ENCODE measurements at places on chromosomes 16 and 17.

- peak; percentile 33 for DNase-seq
Observed at GRCh38 chr17:27315796-27316465, 22.0 kb downstream of the WSB1 start.

- DNase-seq = no peak
Observed at GRCh38 chr16:89281189-89281577, 63.7 kb downstream of the ZNF778 start.

DNA sequence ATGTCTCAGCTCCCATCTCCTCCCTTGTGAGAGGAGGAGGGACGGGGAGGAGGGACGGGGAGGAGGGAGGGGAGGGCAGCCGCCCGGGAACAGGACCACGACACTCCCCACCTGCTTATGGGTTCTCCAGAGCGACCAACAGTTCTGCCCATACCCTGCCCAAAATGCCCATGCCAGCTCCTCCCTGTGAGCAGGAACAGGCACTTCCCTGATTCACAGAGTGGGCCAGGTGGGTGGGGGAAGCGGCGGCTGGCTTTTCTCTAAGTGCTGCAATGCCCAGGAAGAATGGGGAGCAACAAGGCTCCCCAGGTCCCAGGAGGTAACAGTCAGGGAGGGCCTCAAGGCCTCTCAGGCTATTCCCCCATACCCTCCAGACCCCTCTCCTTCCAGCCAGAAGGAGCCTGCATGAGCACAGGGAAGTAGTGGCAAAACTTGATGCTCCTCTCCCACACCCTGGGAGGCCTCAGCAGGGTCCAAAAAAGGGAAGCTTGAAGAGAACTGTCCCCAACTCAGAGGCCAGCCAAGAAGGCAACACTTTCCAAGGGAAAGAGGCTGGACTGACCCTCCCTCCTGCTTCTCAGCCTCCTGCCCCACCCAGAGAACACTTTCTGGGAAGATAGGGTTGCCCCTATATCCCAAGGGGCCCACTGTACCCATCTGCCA, 53.8 kb downstream of the MYO18A start:
- peak; percentile 28 for DNase-seq

DNA sequence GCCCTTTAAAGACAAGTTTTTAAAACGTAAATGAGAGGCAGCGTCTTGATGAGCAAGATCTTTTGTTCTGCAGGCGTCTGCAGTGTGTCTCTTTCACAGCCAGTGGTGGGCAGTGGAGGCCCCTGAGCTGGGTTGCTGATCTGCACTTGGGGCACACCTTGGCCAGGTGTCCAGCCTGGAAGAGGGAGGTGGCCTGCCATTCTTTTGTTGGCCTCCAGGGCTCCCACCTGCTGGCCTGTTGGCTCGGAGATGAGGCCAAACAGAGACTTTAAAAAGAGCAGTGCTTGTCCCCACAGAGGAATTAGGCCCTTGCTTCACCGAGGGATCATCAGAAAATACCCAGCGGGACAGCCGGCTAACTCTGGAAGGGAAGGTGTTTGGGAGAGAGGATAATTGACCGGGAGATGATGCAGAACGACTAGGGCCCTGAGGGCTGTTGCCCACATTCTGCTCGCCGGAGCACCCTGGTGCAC, 145.9 kb upstream of the PLCG2 start:
- DNase-seq = no peak

- DNase-seq = no peak
Observed at GRCh38 chr17:8185582-8186445, 4.2 kb downstream of the BORCS6 start.

DNA sequence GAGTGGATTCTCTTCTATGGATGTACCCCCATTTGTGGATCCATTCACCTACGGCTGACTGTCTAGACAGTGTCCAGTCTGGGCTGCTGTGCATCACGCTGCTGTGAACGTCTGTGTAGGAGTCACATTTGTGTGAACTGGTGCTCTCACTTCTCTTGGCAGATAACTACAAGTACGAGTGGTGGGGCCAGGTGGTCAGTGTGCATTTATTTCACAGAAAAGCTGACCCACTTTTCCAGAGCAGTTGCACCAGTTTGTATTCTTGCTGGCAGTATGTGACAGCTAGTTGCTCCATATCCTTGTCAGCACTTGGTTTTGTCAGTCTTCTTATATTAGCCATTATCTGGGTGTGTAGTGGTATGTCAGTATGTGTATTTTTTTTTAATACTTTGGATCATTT, 28.4 kb downstream of the FOXK2 start:
- DNase-seq = no peak

GRCh38 chr16:367333-367903, 2.9 kb downstream of the MRPL28 start:
- DNase-seq = no peak

DNA sequence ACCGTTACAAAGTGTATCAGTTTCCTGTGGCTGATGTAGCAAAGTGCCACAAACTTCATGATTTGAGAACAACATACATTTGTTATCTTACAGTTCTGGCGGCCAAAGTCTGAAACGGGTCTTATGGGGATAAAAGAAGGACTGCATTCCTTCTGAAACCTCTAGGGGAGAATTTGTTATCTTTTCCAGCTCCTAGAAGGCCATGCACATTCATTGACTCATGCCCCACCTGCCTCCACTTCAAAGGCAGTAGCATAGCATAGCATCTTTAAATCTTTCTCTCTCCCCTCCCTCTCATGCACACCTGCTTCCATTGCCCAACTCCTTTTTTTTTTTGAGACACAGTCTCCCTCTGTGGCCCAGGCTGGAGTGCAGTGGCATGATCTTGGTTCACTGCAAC, 190.7 kb upstream of the DYNLRB2 start:
- DNase-seq = no peak

DNA sequence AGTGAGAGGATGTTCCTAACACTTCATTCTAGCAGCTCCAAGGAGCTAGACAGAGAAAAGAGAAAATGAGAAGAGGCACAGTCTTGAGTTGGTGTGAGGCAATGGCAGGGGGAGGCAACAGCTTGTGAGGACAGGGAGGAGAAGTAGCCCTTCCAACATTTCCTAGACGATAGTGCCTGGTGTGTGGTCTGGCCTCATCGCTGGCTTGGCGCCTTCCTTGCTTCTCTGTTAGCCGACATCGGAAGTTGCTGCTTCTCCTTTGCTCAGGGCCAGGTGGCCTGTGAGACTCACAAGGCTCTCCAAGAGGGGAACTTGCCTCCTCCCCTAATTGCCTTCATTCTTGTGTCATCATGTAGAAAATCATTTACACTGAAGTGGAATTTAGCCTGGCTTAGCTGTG, 208.7 kb downstream of the MAP2K4 start:
- no peak for DNase-seq

- DNase-seq = no peak
Observed at GRCh38 chr16:57803134-57803990, 1.1 kb upstream of the KIFC3 start.

GRCh38 chr17:80408872-80409271, 6.1 kb upstream of the ENDOV start:
- DNase-seq = no peak

DNA sequence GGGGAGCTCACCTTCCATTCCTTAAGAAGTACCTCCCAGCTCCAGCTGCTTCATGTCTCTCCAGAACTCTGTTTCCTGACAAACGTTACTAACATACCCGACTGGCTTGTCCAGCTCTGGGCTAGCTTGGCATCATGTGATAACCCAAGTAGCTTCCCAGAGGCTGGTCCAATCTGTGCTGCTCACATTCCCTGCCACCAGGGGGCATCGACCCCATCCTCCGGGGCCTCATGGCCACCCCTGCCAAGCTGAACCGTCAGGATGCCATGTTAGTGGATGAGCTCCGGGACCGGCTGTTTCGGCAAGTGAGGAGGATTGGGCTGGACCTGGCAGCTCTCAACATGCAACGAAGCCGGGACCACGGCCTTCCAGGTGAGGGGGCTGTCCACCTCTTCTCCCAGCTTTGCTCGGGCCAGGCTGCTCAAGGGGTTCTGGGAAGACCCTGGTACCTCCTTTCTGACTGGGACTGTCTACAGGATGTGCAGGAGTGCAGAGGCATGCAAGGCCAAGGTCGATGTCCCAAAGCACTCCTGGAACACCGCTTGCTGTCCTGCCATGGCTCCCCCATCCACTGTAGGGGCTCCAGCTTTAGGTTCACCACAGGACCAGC, 7.6 kb downstream of the EPX start:
- peak; percentile 27 for DNase-seq

DNA sequence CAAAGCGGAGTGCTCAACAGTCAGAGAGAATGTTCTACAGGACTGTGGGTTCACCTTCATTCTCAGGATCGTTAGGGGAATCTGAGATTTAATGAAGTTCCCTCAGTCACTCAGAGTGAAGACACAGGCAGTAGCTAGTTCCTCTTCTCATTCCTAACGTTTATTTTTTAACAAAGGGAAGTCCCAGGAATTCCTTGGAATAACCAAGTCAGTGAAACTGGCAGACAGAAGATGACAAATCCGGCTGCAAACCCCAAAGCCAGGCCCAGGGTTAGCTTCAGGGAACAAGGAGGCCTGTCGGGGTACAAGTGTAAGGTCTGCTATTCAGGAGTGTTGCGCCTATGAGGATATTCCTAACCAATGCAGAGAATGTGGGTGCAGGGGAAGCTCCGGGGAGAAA, 42.0 kb downstream of the COTL1 start:
- no peak for DNase-seq

GRCh38 chr17:6677158-6677831, 25.7 kb downstream of the C17orf100 start:
- DNase-seq = no peak

DNA sequence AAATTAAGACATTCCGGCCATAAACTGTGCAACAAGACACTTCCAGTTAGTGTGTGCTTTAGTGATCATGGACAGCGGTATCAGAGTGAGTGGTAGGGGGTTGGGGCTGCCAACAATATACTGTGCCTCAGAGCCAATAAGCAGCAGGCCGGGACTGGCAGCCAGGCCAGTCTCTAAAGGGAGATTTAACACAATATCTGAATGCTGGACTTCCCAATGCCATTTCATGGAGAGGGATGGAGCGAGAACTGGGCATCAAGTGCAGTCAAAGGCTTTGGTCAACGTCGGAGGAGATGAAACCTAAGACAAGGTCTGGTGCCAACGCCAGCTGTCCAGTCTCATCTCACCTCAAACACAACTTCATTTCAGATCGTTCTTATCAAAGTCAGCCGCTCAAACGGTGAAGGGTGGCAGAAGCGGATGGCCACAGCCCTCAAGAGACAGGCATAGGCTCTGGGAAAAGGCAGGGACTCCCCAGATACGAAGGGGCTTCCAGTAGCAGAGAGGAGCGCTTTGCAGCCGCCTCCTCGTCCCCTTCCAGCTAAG, 935 bp downstream of the USP32 start:
- peak; percentile 44 for DNase-seq

GRCh38 chr16:66220702-66221101, 145.8 kb upstream of the CDH5 start:
- DNase-seq = no peak

GRCh38 chr17:80703142-80703478, 158.5 kb downstream of the RPTOR start:
- DNase-seq = no peak

DNA sequence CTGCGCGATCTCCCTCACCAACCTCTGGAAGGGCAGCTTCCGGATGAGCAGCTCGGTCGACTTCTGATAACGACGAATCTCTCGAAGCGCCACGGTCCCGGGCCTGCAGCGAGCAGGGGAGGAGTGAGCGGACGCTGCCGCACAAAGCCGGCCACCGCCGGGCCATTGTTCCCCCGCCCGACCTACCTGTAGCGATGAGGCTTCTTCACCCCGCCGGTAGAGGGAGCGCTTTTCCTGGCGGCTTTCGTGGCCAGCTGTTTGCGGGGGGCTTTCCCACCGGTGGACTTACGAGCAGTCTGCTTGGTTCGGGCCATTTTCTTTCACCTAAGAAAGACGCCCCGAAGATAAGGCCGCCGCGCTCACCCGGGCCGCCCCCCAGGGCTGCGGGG, 5.8 kb upstream of the UNK start:
- no peak for DNase-seq

DNA sequence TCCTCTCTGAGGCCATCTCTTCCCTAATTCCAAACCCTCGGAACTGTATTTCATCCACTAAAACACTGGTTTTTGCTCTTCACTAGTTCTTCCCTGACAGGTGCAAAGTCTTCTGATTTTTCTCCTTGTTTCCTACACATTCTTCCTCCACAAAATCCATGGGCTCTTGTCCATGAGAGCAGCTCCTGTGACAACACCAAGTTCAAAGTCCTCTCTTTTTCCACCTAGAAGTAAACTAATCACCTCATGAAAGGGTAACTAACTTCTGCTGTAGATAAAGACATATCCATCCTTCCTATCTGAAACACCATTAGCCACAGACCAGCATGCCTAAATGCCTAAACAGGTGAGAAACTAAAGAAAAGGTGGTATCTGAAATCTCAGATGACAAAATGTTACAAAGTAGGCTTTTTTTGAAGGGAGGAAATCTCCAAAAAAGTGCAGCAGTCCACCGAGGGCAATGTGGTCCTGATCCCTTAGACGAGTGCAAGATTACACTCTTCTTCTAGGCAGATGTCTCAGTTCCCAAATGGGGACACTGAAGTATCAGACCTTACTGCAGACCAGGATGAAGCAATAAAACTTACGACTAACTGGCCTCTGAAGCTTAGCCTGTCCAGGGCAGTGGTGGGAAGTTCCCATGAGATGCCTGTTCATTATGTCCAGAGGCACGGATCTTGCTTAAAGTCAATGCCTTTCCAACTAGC, 2.8 kb downstream of the PIP4K2B start:
- DNase-seq = no peak

DNA sequence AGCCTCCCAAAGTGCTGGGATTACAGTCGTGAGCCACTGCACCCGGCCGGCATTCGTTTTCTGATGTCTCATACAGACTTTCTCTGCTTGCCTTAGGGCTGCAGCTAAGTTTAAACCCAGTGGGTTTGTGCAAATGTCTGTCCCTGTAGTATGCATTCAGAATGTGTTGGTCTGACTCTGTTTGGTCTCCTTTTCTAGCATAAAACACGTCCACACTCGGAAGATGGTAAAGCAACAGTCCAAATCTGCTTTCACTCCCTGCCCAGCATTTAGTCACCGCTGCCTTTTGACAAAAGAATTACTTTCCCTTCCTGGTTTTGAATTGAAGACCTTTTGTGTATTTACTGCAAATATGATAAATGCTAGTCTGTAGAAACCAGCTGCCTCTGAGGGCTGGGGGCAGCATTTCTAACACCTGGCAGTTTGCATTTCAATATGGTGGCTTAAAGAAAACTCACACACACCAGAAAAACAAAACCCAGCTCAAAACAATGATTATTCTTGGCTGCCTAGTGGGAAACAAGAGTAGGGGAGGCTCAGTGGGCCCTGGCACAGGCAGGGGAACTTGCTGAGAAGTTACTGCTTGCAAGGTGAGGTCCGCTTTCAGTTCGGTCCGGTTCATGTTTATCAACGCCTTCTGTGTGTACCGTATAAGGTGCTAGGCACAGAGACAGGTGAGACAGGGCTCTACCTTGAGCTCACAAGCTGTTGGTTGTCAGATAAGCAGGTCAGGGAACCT, 56.9 kb downstream of the MSI2 start:
- no peak for DNase-seq

Measured in NCI-H524 treated with DMSO at 0.1 percent for 48 hours (cell line).